ENCODE measurements at places on chromosomes 7 and 10.

DNA sequence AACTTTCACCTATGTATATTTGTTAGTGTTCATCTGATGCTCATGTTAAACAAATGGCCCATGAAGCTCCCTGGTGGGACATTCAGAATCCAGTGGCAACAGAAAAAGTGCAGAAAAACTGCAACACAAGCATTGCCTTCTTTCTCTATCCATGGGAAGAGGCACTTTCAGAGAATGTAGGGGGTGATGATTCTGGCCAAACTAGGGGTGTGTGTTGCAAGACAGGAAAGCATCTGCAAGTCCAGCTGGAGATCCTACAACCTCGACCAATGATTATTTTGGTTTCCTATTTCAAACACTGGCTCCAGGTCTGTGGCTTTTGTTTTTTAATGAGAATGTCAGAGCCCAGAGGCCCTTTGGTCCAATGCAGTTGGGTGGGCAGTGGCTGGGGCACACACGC lies 198.7 kb downstream of the CXCL12 start:
- DNase-seq: no peak

DNA sequence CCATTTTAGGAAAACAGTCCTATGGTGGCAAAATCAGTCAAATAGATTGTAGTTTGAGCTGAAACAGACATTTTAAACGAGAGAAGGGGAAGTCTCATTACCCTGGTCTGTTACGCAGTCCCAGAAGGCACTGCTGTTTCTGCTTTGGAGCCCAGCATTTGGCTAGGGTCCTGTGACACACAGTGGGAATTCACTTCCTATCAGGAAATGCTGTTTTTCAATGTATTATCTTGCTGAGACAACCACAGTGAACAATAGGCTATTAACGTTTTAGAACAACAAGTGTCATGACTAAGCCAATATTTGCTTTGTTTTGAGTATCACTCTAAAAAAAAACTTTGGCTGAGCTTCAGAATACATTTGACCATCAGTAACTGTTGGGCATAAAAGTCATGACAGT lies 74.1 kb downstream of the ADD3 start:
- peak; percentile 81 for DNase-seq

GRCh38 chr7:142412551-142413193 lies 154.8 kb upstream of the PRSS58 start:
- DNase-seq: peak; percentile 56

- DNase-seq: no peak
Observed at GRCh38 chr10:129875993-129876726, 87.9 kb downstream of the EBF3 start.

- no peak for DNase-seq
Observed at GRCh38 chr10:17387861-17388503, 66.4 kb downstream of the ST8SIA6 start.

- DNase-seq: no peak
Observed at GRCh38 chr10:75398200-75398691, 3.3 kb downstream of the ZNF503 start.

- DNase-seq: no peak
Observed at GRCh38 chr10:59711871-59712494, 2.3 kb upstream of the SLC16A9 start.
